ENCODE measurements at places on chromosomes 12 and 14.
A peak's percentile ranks its signal among the peaks of the same experiment; 100 is the strongest.

GRCh38 chr14:20278414-20278813 lies 27.3 kb downstream of the TTC5 start:
- DNase-seq, result peak; percentile 41

- DNase-seq, result no peak
These were observed 273.1 kb downstream of the C12orf50 start for GRCh38 chr12:87756111-87756510.

DNA sequence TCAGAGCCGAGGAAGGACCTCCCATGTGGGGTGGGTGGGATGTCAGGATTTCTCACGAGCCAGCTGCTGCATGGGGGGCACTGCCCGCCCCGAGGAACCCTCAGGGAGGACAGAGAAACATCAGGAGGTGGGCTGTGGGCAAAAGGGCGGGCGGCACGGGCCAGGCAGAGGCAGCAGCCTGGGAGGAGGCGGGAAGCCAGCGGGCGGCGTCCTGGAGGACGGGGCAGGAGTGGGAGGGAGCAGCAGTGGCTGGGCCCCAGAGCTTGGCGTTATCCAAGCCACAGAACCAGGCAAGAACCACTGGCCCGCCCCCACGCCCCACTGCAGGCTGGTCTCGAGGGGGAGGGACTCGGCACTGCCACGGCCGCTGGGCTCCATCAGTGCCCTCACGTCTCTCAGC lies 2.4 kb downstream of the C14orf180 start:
- no peak for DNase-seq

DNA sequence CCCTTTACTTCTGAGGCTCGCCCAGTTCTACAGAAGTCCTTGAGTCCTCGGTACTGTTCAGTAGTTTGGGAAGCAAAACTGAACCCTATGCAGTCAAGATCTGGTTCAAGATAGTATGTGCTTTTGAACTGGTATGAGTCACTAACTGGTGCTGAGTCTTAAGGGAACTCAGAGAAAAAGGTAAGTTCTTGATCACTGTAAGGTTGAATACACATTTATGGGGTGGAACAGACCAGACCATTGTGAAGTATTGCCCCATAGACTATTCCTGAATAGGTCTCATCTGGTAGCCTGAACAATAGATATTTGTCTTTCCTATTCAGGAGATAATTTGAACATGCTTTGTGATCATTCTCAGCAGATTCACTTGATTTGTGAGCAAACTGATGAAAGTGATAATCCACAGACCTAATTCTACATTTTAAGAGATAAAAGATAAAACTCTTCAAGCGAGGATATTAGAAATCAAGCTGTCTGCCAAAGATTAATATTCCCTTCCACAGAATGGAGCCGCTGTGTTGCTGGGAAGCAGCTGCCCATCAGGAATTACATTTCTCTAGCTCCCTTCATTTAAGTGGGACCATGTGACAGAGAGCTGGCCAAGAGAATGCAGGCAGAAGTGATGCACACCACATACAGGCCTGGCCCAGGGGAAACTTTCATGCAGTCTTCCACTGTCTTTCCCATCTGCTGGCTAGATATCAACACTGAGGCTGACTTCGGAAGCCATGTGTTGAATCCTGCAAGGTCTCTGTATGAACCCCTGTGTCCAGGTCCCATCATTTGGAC lies 369.8 kb upstream of the GARIN6 start:
- no peak for DNase-seq

- no peak for DNase-seq
These were observed 6.7 kb upstream of the ALDH2 start for GRCh38 chr12:111759991-111760390.

DNA sequence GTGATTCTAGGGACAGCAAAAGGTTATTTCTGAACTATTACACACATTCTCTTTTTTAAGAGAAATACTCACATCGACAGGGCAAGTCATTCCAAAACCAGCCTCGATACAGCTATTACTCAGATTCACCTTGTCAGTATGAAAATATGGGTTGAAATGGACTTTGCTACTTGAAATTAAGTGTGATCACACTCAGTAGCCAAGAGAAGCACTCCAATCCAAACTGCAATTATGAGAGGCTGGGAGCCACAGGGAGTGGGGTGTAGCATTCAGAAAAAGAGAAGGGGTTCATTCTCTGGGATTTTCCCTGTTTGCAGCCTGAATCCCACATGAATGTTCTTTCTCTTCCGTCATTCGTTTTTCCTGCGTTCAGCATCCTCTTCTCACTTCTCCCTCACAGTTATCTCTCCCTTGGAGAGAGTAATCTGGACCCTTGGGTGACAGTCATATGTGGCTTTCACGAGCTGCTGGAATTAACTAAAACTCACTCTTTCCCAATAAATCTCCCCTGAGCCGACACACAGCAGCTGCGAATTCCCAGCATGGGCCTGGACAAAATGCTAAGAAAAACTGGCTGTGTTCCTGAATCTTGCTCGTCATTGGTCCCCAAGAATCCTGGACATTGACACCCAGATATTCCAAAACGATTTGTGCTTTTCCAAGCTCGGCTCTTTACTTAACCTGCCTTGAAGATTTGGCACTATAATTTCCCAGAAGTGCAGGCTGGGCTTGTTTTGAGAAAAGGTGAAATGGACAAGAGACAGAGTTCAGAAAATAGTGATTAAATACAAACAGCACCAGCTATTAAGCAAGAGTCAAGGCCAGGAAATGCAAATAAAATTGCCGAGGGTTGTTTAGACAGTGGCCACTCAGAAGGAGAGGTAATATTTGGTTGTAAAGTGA lies 199.5 kb upstream of the PLEKHG7 start:
- no peak for DNase-seq

- no peak for DNase-seq
These were observed 392.0 kb downstream of the FUT8 start for GRCh38 chr14:65804439-65805112.

DNA sequence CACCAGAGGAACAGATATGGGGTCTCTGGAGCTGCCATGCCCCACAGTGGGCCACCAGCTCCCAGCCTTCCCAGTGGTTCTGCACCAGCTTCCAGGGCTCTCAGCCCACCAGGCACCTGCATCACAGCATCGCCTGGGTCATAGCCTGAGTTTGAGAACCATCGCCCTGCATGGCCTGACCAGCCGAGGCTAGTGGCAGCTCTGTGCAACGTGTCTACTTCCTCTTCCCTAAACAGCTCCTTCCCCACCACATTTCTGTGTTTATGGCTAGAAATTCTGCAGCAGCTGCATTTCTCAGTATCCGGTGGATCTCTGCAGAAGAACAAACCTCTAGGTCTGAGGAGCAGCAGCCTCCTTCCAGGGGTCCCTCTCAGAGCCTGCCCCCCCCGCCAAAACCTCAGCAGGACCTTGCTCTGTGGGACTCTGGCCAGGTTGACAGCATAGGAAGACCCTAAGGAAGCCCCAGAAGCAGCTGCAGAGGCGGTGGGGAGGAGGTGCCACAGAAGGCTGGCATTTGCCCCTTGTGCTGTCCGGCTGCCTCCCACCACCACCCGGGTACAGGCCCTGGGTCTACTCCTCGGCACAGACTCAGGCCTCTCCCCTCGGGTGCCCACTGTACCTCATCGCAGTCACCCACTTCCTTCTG lies 47.7 kb downstream of the PSMA6 start:
- no peak for DNase-seq

GRCh38 chr14:95188380-95188779 lies 31.1 kb upstream of the DICER1 start:
- no peak for DNase-seq

DNA sequence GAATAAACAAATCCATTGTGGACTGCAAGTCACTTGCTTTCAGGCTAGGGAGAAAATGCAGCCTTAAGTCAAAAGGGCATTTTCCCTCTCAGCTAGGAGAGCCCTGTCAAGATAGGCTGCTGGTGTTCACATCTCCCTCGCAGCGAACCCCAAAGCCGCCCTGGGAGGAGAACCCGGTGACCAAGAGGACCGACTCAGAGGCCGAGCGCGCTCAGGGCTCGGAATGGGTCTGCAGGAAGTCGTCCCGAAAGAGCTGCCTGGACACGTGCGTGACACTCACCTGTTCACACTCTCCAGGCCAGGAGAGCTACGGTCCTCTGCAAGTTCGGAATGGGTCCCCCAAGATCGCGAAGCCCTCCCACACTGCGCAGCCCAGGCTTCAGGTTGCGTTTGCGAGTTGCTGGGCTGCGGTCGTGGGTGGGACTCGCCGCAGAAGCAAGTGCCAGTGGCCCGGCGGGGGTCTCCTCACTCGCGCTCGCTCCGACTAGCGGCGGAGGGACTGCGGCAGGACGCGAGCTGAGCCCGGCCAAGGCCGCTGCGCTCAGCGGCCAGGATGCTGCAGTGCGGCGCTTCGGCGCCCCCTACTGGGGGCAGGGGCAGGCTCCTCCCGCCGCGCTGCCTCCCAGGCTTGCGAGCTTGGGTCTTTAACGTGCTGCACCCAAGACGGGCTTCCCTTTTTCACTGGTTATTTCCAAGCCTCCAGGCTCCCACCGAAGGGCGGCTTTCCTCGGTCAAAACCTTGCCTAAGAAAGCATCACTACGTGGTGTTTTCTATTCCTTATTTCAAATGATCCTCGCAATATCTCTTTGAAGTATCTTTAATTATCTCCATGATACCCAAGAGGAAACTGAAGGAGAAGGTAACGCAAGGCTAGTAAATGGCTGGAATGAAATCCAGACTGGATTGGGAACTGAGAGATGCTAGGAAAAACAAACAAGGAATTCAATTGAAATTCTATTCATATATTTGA lies at the start of gene RERG:
Gene RERG, minus strand, starts transcription at position 503 of the 971 bp plus-strand sequence. CDS start 3,928 bp downstream, outside the sequence.
- DNase-seq, result peak; percentile 52

DNA sequence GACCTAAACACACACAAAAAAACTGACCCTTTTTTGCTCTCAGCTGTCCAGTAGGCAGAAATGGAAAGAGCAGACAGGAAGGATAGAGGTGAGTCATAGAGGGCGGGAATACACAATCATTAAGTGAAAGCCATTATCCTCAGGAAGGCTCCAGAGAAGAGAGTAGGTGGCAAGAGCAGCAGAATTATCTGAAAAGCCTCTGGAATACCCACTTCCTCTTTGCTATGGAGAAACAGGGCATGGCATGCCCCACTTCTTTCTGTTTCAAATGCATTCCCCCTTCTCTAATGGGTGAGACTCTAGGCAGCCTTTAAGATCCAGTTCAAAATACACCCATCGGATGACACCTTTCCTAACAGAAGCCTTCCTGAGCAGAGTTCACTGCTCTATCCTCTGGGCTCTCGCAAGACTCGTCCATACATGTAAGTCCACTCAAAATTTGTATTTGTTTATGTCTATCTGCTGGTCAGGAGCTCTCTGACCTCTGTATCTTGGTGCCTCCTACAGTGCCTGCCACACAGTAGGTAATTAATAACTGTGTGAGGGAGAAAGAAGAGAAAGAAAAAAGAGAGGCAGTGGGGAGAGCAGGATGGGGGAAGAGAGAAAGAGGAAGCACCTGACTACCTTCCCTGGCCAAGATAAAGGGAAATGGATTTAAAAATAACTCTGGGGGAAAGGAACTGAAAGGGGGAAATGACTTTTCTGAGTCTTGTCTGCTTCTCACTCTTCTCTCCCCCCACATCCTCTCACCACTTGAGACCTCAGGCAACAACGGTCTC lies 8.5 kb downstream of the KLHL33 start:
- peak; percentile 6 for DNase-seq

- peak; percentile 63 for DNase-seq
These were observed 4.6 kb downstream of the AP1G2 start for GRCh38 chr14:23562822-23563472.

GRCh38 chr14:89543425-89543790 lies 126.4 kb upstream of the FOXN3 start:
- no peak for DNase-seq

- DNase-seq, result no peak
These were observed 21.8 kb downstream of the MDM1 start for GRCh38 chr12:68310370-68310769.

- no peak for DNase-seq
These were observed 79.5 kb upstream of the MIS18BP1 start for GRCh38 chr14:45332360-45332988.

- DNase-seq, result no peak
These were observed 102.8 kb downstream of the TGFB3 start for GRCh38 chr14:75879031-75879430.

- no peak for DNase-seq
These were observed 11.7 kb downstream of the CCDC88C start for GRCh38 chr14:91405724-91406435.

DNA sequence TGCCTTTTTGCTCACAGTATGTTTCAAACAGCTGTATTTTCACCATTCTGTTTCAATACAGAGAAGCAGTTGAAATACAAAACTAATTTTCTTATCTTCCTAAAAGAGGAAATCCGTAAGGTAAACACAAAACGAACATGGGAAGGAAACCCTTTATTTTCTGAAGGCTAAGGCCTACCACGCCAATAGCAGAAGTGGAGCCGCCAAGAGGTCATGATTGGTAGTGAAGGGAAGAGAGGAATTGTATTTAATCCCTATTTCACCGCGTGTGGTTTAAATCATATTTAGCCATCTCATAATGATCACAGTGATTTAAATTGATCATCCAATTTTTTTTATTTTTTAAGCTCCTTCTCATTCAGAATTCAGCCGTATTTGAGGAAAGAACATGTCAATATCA lies 398.2 kb downstream of the PRKD1 start:
- no peak for DNase-seq

- DNase-seq, result no peak
These were observed 70.7 kb upstream of the SLC8A3 start for GRCh38 chr14:70259420-70259819.

- no peak for DNase-seq
These were observed 7.6 kb upstream of the E2F7 start for GRCh38 chr12:77072833-77073495.

DNA sequence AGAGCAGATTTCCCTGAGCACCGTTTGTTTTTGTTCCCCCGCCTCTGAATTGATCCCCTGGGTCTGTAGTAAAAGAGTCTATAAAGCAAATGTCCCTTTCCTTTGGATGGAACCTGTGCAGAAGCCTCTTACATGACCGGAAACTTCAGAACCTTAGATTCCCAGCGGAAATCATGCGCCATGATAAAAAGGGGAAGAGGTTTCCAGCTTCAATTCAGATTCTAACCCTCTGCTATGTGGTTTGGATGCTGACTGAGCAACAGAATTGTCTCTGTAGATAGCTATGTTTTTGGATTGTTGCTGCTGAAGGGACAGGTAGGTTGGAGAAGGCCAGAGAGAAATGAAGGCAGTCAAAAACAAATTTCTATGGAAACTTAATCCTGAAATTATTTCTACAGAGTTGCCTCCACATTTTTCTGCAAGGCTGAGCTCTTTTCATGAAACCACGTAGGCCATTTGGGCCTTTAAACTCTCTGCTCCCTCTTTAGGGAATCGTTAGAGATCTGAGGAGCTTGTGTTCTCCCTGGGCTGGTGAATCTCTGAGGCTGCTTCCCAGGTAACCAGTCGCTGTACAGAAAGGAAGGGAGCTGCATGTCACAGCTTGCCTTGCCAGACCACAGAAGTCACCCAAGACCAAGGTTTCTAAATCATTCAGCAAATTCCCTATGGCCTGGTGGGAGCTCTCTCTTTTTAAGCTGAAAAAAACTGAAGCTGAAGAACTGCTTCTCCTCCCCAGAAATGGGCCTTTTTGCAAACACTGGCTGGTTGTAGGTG lies 28.7 kb upstream of the OR10P1 start:
- no peak for DNase-seq

DNA sequence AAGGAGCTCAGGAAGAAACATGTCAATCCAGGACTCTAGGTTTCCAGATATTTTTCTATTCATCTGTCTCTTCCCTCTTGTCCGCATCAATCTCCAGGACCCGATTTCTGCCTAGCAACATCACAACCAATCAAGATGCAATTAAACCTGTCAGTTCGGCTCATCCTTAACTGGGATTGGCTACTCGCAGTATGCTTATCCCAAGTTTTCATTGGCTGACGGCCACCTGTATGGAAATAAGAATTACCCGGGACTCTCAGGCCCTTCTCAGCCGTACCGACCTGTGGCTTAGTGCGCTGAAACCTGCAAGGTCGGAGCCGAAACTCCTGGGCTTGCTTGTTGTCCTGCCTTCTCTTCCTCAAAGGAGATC lies 20.4 kb upstream of the ATP5MC2 start:
- DNase-seq, result no peak
